ENCODE measurements at places on chromosomes 3 and 15. TPM values are rescaled to one million over a fixed set of nuclear protein-coding genes. Genes with fewer than 3 reads are reported as not detected.

GRCh38 chr3:32685543-32686185 lies 676 bp downstream of the CNOT10 start:
- DNase-seq, result no peak
- H3K27ac ChIP-seq, result peak overlapping the region; percentile 68
- peak overlapping the region; percentile 34 for H3K4me3 ChIP-seq
- H3K4me1 ChIP-seq, result peaks cover 23% of the 10 kb centered on the region
- no peaks in the 10 kb centered on the region for H3K36me3 ChIP-seq
- H3K27me3 ChIP-seq, result no peaks in the 10 kb centered on the region

DNA sequence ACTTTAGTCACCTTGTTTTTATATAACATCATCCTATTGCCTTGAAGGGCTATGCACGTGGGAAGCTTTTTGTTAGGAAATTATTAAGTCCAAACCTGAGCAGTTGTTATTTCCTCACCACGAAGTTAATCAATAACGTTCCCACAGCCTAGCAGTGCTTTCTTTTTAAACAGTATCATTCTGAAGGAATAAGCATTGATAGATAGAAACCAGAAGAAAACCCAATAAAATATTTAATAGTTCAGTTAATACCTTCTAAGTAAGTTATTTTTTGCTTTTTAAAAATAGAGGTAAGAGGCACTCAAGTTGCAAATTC lies 149.3 kb downstream of the KCNMB2 start:
- DNase-seq, result no peak
- H3K27ac ChIP-seq, result no peak overlapping the region
- no peaks in the 10 kb centered on the region for H3K36me3 ChIP-seq
- no peaks in the 10 kb centered on the region for H3K4me1 ChIP-seq

DNA sequence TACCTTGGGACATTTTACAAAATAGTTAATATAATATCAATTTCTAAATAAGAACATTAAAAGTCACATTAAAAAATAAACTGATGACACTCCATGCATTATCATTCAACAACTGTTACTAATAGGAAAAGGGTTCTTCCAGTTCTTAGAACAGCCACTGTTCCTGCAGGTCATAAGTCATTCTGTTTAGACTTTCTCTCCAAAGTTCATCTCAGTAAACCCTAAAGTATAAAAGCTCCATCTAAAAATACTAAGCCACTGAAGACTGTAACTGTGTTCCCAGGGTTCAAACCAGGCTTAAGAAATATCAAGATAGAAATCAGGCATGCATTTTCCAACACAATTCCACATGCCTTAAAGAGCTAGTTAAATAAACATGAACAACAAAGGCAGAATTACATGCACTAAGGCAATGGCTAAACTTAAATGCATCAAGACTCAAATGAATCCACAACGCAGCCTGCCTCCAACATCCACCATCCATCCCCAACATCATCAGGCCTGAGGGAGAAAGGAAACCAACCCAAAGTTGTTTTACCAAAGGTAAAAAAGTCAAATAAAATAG lies 46.2 kb downstream of the DMXL2 start:
- no peaks in the 10 kb centered on the region for H3K36me3 ChIP-seq
- no peak overlapping the region for H3K4me3 ChIP-seq
- DNase-seq, result no peak

DNA sequence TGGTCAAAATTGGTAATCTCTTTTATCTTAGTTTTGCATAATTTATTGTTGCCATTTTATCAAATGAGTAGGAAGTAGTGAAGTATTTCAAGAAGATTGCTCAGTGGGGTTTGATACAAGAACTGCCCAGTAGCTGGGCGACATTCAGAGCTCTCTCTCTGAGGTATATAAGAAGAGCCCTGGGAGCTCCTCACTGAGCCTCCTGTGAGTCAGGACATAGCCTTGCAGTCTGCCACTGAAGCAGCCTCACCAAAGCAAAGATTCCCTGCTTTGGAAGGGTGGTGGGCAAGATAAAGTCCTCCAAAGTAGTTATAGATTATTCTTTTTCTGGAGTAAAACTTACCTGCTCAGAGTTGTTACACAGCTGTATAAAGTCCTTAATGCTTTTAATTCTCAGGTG lies 26.1 kb downstream of the SKIL start:
- DNase-seq, result no peak
- no peak overlapping the region for H3K27ac ChIP-seq
- H3K36me3 ChIP-seq, result peaks cover 4% of the 10 kb centered on the region
- no peak overlapping the region for H3K4me3 ChIP-seq
- no peaks in the 10 kb centered on the region for H3K4me1 ChIP-seq
- H3K27me3 ChIP-seq, result no peaks in the 10 kb centered on the region

DNA sequence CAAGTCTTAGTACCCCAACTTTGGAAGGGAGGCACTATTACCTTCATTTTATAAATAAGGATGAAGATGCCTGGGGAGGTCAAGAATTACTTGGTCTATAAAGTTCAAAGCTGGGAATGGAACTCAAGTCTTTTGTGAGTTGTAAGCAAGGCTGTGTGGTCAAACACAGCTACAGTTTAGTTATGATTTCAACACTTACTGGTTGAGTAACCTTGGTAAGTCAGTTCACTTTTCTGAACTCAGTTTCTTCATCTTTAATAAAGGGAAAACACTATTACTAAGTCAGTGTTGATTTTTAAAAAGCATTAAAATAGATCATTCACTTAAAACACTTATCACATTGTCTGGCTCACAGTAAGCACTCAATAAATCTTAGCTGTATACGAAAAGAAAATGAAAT lies 200.4 kb upstream of the ADAMTS9 start:
- no peaks in the 10 kb centered on the region for H3K27me3 ChIP-seq
- H3K36me3 ChIP-seq, result no peaks in the 10 kb centered on the region
- H3K4me3 ChIP-seq, result no peak overlapping the region
- DNase-seq, result no peak
- no peak overlapping the region for H3K27ac ChIP-seq
- no peaks in the 10 kb centered on the region for H3K4me1 ChIP-seq

GRCh38 chr3:129289201-129289921 lies 10.7 kb downstream of the HMCES start:
- no peak overlapping the region for H3K4me3 ChIP-seq
- peaks cover 25% of the 10 kb centered on the region for H3K36me3 ChIP-seq
- no peaks in the 10 kb centered on the region for H3K27me3 ChIP-seq
- no peak overlapping the region for H3K27ac ChIP-seq

DNA sequence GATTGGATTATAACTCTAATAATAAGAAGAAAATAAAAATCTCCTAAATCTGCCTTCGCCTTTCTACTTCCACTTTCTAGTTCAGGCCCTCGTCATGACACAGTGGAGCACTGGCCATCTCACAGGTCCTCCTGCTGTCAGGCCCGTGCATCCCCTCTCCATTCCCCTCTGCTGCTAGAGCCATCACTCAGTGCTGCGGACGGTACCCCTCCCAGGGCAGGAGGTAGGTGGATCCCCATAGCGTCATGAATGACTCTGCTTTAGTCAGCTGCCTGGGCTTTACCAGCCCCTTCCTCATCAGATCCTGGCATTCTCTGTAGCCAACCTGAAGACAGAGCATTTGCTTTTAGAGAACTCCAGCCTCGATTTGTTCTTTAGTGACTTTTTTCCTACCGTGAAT lies 12.0 kb upstream of the PPP1R2 start:
- no peaks in the 10 kb centered on the region for H3K36me3 ChIP-seq
- peaks cover 60% of the 10 kb centered on the region for H3K4me1 ChIP-seq
- H3K27ac ChIP-seq, result no peak overlapping the region
- H3K27me3 ChIP-seq, result no peaks in the 10 kb centered on the region
- no peak for DNase-seq
- no peak overlapping the region for H3K4me3 ChIP-seq

DNA sequence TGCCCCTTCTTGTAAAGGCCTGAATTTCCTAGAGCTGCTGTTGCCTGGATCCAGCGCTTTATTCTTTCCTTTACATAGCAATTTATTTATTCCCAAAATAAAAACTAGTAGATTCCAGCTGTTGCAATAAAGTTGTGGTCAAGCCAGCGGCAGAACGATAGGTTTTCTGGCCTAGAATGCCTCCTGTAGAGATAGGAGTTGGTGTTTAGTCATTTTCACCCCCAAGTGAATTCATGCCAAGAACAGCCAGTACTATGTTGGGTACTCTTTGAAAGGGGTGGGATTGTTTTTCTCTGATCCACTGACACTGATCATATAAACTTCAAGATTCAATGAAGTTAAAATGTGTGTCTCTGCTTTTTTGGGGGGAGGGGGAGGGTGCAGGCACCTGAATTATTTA lies 69.7 kb downstream of the KLHL25 start:
- DNase-seq, result no peak
- H3K4me1 ChIP-seq, result peaks cover 16% of the 10 kb centered on the region
- no peak overlapping the region for H3K4me3 ChIP-seq
- H3K27me3 ChIP-seq, result no peaks in the 10 kb centered on the region
- no peak overlapping the region for H3K27ac ChIP-seq

The EIF4E3 gene
- 22.2 TPM for total RNA-seq

The RYR3 gene
- not detected for total RNA-seq

The GP5 gene
- total RNA-seq, result 0.42 TPM

GRCh38 chr15:56839099-56839498 lies 79.3 kb upstream of the TCF12 start:
- no peaks in the 10 kb centered on the region for H3K36me3 ChIP-seq
- H3K27me3 ChIP-seq, result no peaks in the 10 kb centered on the region
- DNase-seq, result no peak
- H3K4me1 ChIP-seq, result no peaks in the 10 kb centered on the region
- no peak overlapping the region for H3K27ac ChIP-seq

- no peak for DNase-seq
- no peak overlapping the region for H3K4me3 ChIP-seq
- no peaks in the 10 kb centered on the region for H3K27me3 ChIP-seq
- no peak overlapping the region for H3K27ac ChIP-seq
- H3K36me3 ChIP-seq, result no peaks in the 10 kb centered on the region
These were observed 14.7 kb upstream of the HHATL start for GRCh38 chr3:42717306-42717705.

GRCh38 chr3:194440756-194441155 lies 41.7 kb upstream of the GP5 start:
- H3K27me3 ChIP-seq, result no peaks in the 10 kb centered on the region
- DNase-seq, result no peak
- no peak overlapping the region for H3K4me3 ChIP-seq
- H3K27ac ChIP-seq, result no peak overlapping the region
- peaks cover 24% of the 10 kb centered on the region for H3K36me3 ChIP-seq
- H3K4me1 ChIP-seq, result no peaks in the 10 kb centered on the region

GRCh38 chr3:195150181-195151118 lies 120.5 kb downstream of the XXYLT1 start:
- no peak for DNase-seq
- H3K36me3 ChIP-seq, result no peaks in the 10 kb centered on the region
- no peaks in the 10 kb centered on the region for H3K27me3 ChIP-seq
- peaks cover 20% of the 10 kb centered on the region for H3K4me1 ChIP-seq

DNA sequence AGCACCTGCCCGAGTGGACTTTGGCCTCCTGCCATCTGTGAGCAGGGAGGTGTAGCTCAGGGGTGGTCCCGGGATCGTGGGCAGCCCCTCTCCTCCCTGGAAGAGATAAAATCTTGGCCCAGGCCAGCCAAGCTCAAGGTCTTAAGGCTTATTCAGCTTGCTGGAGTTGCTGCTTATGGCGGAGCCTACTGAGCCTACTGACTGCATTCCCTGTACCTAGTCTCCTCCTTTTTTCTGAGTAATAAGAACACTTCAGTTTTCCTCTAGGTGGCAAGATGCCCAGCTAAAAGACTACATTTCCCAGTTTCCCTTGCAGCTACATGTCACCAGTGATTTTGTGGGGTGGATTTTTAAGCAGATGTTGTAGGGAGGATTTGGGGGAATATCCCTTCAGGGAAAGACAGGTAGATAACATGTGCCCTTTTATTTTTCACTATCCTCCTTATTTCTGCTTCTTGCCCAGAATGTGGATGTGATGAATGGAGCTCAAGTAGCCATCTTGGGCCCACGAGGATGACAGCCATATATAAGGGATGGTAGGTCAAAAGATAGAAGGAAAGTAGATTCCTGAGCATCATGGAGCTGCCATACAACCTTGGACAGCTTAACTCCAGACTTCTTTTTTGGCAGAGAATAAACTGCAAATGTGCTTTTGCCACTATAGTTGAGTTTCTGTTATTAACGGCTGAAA lies 41.4 kb upstream of the INSYN1 start:
- H3K27ac ChIP-seq, result no peak overlapping the region
- H3K4me3 ChIP-seq, result no peak overlapping the region
- no peaks in the 10 kb centered on the region for H3K4me1 ChIP-seq
- H3K27me3 ChIP-seq, result no peaks in the 10 kb centered on the region
- no peak for DNase-seq

GRCh38 chr3:58719684-58720083 lies 53.1 kb upstream of the FAM3D start:
- no peak for DNase-seq
- no peaks in the 10 kb centered on the region for H3K36me3 ChIP-seq
- H3K27me3 ChIP-seq, result no peaks in the 10 kb centered on the region
- no peak overlapping the region for H3K4me3 ChIP-seq
- no peak overlapping the region for H3K27ac ChIP-seq

- H3K4me3 ChIP-seq, result no peak overlapping the region
- H3K4me1 ChIP-seq, result no peaks in the 10 kb centered on the region
- H3K27ac ChIP-seq, result no peak overlapping the region
These were observed 19.7 kb downstream of the FAM107A start for GRCh38 chr3:58557491-58557890.

- no peaks in the 10 kb centered on the region for H3K4me1 ChIP-seq
- no peaks in the 10 kb centered on the region for H3K36me3 ChIP-seq
- H3K4me3 ChIP-seq, result no peak overlapping the region
- no peak overlapping the region for H3K27ac ChIP-seq
- H3K27me3 ChIP-seq, result no peaks in the 10 kb centered on the region
These were observed 845 bp downstream of the CNTN3 start for GRCh38 chr3:74613521-74614106.

DNA sequence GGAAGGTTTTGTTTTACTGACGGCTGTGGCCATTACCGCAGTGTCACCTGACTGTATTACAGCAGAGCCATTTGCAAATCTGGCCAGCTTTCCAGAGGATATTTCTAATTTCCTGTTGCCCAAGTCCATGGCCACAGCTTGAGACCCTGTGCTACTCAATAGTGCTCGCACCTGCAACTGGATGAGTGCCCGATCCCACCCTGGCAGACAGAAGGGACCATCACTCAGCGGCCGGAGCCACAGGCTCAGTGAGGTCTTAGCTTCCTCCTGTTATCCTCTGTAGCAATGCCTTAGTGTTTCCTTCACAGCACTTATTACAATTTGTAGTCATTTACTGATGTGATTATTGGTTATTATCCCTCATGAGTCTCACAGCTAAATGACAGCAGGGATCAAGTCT lies 184.8 kb downstream of the LRRN1 start:
- no peaks in the 10 kb centered on the region for H3K36me3 ChIP-seq
- no peak overlapping the region for H3K4me3 ChIP-seq
- H3K27ac ChIP-seq, result no peak overlapping the region
- no peaks in the 10 kb centered on the region for H3K4me1 ChIP-seq
- no peaks in the 10 kb centered on the region for H3K27me3 ChIP-seq
- no peak for DNase-seq

- no peak overlapping the region for H3K4me3 ChIP-seq
- no peak for DNase-seq
- no peaks in the 10 kb centered on the region for H3K4me1 ChIP-seq
- no peaks in the 10 kb centered on the region for H3K36me3 ChIP-seq
These were observed 121.3 kb downstream of the THRB start for GRCh38 chr3:24373198-24373959.

DNA sequence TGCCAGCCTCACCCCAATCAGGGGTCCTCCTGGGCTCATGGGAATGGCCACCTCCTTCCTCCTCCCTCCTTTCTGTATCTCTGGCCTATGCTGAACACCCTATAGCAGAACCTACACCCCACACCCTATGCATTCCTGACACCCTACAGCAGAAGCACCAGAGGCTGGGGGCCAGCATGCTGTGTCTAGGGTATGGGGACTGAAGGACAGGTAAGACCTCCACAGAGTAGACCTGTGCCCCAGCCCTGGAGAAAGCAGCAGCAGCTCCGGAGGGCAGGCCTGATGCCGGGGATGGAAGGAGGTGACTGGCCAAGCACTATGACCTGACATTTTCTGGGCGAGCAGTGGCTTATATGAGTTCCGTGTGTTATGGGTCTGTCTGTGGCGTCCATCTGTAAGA lies 66.9 kb downstream of the TLE3 start:
- DNase-seq, result no peak
- H3K27me3 ChIP-seq, result no peaks in the 10 kb centered on the region
- no peaks in the 10 kb centered on the region for H3K4me1 ChIP-seq
- no peak overlapping the region for H3K4me3 ChIP-seq

All from CD8-positive, alpha-beta memory T cell (primary cell).